ENCODE measurements at places on chromosomes 6 and 20. TPM values are rescaled to one million over a fixed set of nuclear protein-coding genes. Genes with fewer than 3 reads are reported as not detected.

The ZNF391 gene
- total RNA-seq: 0.45 TPM

The SASH1 gene
- total RNA-seq: 85.2 TPM

The ZFAND3 gene
- total RNA-seq: 26.5 TPM

The MTO1 gene
- 21.3 TPM for total RNA-seq

All from smooth muscle cell of the coronary artery (primary cell).